ACHN (cell line): ENCODE measurements at places on chromosomes 3 and 15.

GRCh38 chr3:42511736-42512135 is 9.3 kb downstream of the VIPR1 start:
- no peak for DNase-seq

DNA sequence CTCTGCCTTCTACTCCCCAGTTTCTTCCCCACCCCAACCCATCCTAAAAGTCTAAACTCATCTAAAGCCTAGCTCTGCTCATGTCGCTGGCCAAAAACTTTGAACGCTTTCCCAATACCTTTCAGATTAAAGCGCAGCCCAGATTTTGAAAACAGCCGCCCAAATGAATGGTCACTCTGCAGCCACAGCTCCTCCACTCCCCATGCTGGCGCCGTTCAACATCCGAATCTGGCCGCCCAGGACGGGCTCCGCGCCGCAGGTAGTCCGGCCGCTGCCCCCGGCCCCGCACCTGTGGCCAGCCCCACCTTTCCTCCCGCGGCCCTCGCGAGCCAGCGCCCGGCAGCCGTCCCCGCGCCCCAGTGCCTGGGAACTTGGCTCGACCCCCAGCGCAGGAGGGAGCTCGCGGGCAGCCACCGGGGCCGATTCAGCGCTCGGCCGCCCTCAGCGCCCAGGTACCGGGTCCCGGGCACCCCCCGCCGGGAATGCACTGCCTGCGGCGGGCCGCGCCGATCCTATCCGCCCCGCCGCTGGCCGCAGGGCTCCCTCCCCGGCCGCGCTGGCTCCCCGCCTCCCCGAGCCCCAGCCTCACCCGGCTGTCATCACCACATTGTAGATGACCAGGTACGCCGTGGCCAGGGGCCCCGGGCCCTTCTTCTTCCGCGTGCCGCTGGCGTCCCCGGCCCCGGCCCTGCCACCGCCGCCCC is 417 bp downstream of the HACD2 start:
- DNase-seq = peak; percentile 31

DNA sequence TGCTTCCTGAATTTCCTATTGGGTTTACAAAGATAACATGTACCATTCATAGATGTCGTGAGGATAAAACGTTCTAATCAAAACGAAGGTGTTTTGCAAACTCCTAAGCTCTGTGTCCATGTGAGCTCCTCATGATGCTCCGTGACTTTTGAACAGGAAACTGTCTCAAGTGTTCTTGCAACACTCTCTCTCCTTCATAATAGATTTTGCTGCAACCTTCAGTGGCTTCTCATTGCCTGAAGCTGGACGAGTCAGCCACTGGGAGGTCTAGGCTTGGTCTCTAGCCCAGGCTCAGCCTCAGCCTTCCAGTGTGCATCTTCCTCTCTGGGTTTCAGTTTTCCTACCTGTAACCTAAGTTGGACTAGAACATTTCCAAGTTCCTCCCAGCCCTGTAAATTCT is 18.7 kb upstream of the BCL2A1 start:
- DNase-seq = no peak

- no peak for DNase-seq
Measured at GRCh38 chr3:143736205-143736997, 111.9 kb downstream of the SLC9A9 start.

GRCh38 chr3:185313693-185314246 is 49.2 kb upstream of the MAP3K13 start:
- no peak for DNase-seq

DNA sequence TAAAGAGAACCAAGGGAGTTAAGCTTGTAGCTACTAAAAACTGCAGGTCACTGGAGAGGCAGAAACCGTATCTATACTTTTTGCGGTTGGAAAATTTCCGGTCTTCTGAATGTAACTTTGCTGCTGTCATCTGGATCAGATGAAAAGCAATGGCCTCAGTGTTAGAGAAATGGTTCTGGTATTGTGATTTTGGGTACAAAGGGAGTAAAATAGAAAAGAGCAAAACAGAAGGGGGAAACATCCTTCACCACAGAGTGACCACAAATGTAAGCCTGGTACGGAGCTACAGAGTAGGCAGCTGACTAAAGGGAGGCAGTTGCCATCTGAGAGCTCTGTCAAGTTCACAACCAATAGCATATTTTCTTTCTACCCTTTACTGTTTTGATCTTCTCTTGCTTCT is 5.6 kb downstream of the CD96 start:
- DNase-seq = no peak

DNA sequence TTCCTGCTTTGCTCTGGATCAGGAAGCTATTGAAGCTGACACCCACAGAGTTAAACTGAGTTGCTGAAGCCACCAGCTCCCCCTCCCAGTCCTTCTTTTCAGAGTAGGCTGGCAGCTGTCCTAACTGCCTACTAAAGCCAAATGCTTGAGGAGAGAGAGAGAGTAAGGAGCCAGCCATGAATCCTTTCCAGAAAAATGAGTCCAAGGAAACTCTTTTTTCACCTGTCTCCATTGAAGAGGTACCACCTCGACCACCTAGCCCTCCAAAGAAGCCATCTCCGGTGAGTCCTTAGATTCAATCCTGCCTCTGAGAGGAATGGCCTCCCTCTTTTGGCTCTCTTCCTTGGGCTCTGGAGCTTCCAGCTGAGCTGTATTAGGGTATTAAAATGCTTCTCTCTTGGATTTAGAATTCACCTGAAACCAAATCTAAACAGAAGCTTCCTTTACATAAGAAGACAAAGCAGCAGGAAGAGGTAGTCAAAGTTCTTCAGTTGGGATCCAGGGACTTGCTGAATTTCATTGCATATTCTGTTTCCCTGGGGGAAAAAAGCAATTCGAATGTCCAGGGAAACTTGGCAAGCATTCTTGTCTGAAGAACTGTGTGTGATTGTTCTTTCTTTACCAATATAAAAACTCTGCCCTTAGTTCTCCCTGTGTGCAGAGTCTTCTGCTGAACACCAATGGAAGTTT is at the start of gene SLC15A2:
SLC15A2 (plus strand) TSS at position 101 of the 690 bp plus-strand sequence; CDS start at position 177, 76 bp downstream.
- DNase-seq = no peak

GRCh38 chr3:186411994-186412393 is 50.0 kb upstream of the DGKG start:
- DNase-seq = no peak

DNA sequence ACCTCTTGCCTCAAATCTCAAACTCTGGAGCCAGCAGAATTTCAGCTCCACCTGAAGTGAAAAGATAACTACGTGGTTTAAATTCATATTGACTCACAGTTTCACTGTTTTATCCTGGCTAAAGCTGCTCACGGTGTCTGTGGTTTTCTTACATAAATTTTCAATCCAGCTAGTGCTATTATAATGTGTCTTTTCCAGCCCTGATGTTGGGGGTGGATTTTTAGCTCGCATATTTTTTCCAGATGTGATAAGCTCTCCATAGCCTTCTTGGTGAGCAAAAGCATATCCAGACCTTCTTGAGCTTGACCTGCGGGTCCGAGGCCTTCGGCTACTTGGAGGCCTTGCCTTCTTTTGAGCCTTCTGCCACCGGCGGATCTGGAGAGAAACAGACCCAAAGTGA is 239.3 kb downstream of the DTWD1 start:
- DNase-seq = no peak

DNA sequence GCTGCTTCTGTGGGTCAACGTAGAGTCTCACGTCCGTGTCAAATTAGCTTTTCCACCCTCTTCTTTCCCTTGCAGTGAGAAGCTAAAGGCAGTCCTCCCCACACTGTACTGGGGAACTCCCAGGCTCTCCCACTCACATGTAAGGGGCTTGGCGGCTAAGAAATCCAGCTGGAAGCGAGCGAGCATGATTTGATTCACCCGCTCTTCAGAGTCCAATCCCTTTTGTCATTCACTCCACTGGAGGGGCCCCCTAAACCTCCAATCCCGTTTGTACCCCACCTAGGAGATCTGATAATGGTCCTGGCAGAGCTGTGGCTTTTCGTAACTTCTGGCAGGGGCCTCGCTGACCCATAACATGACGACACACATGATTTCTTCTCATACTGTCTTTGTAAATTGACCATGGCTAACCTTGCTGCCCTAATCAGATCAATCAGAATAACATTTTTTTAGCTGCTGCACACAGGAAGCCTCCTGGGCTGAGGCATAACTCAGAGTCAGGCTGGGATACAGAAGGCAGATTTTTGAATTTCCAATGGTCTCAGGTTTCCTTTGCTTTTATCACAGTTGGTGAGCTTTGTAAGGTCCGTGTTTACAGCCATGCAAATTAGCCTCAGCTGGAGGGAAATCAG is 235.2 kb downstream of the GREM1 start:
- DNase-seq = no peak

GRCh38 chr3:193016437-193016901 is 98.8 kb upstream of the MB21D2 start:
- DNase-seq = no peak

GRCh38 chr3:183290216-183290615 is 37.2 kb downstream of the B3GNT5 start:
- no peak for DNase-seq

GRCh38 chr3:10007126-10007782 is 19.0 kb upstream of the FANCD2 start:
- no peak for DNase-seq

- no peak for DNase-seq
Measured at GRCh38 chr3:152314677-152315353, 46.1 kb downstream of the MBNL1 start.
